Astrocyte of the spinal cord (primary cell): ENCODE measurements at places on chromosomes 3 and 15.
A peak's percentile ranks its signal among the peaks of the same experiment; 100 is the strongest.

DNA sequence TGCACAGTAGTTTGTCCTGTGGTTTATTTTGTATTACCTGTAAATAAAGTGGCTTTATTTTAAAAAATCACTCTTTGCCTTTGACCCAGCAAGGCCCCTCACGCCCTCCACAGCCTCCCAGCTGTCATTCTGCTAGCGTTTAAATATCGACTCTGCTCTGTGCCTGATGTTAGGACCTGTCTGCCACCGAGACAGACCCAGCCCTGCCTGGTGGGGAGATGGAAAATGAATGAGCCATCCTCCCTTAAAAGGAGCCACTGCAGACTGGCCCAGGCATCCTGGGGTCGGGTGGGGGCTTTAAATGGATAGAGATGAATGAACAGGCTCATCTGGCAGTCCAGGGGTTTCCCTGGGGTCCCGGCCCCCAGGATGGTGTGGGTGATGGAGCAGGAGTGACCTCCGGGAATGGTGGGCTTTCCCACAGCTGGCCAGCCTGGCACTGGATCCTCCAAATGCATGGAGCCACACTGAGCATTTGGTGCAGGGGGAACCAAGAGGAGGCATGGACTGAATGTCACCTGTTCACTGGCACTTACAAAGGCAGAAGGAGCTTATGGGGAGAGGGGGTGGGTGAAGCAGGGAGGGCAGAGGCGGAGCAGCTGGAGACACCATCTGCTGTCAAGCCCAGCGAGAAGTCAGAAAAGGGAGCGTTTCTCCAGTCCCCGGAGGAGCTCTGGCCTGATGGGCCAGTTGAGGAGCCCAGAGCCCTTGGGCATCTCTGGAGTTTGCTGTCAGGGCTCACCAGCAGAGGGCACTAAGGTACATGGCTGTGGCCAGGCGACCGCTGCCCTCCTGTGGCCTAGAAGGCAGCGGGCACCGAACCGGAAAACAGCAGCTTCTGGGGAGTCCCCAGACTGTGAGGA is 11.9 kb downstream of the GRM2 start:
- DNase-seq = peak; percentile 4

- no peak for DNase-seq
These were observed 13.5 kb upstream of the PCOLCE2 start for GRCh38 chr3:142902356-142902755.

DNA sequence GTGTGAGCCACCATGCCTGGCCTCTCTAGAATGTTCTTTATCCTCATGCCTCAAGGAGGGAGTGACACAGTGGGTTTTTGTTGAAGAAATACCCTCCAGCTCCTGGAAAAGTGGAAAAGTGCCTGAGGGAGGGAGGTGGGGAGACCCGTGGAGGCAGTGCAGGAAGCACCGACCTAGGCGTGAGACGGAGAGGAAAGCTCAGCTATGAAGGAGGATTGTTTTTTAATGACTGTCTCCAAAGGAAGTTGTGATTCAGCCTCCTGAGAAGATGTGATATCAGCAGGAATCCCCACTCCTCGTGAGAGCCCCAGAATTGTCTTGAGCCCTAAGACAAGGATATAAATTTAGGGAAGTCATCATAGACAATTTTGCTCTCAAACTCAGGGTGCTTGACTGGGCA is 21.7 kb downstream of the RPLP1 start:
- DNase-seq = no peak

DNA sequence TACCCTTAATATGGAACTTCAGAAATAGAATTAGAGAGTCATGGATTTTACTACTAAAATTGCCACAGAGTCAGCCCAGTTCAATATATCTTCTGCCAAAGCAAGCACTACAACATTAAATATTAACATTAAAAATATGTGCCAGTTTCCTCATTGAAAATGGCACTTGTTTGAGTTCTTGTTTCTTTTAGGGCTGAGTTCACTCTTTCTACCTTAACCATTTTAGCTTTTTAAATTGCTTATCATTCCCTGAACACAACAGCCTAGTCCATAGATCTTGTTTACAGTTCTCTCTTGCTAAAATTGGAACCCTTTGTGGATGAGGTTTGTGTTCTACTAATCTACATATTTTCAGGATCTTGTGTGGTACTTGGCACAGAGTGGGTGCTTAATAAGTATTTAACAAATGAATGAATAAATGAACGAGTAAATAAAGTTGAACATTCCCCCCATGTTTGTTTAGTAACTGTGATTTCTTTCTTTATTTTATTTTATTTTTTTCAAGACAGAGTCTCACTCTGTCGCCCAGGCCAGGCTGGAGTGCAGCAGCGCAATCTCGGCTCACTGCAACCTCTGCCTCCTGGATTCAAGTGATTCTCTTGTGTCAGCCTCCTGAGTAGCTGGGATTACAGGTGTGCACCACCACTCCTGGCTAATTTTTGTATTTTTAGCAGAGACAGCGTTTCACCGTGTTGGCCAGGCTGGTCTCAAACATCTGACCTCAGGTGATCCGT is 46.0 kb upstream of the SLC7A14 start:
- DNase-seq = no peak

DNA sequence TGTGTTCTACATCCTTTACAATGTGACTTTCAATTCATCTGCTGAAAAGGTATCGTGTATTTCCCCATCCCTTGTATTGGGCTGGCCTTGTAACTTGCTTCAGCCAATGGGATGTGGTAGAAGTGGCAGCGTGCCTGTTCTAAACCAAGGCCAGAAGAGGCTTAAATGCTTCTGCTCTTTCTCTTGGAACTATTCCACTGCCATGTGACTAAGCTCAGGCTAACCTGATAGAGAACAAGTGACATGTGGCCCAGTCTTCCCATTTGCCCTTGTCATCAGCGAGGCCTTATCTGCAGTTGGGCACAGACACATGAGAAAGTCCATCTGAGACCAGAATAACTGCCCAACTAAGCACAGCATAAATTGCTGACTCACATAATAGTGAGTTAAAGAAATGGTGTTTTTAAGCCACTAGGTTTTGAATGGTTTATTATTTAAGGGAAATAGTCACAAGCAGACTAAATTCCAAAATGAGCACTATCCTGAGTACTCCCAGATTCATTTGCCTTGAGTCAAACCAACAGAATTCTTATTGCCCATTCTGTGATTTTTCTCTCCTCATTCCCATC is 230.2 kb downstream of the CPNE4 start:
- DNase-seq = no peak

- DNase-seq = no peak
These were observed 47.6 kb downstream of the MITF start for GRCh38 chr3:69786854-69787253.

DNA sequence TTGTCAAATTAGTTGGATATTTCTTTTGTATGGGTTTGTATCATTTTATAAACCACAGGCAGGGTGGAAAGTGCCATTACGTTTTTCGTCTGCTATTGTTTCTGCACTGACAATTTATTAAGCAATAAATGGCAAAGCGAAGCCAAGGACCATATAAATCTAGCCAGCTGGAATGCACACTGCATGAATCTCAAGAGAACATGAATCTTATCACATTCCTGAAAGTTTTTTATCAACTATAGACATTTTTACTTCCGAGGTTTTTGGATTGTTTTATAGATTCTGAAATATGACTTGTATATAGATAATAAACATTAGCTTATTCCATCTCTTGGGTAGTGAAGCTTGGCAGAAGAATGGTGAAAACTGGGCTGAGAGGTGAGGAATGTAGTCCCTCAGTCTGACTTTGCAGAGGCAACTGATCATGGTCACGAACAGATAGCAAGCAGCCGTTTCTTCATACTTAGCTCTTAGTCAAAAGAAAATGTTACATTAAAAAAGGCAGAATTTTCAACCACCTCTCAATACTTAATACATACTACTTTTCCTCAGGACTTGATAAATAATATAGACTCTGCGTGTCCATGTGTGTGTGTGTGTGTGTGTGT is 102.7 kb downstream of the OSBPL10 start:
- DNase-seq = no peak

- no peak for DNase-seq
These were observed 32.2 kb downstream of the SLC6A6 start for GRCh38 chr3:14434498-14435151.

GRCh38 chr15:100772478-100772877 is 107.2 kb upstream of the ALDH1A3 start:
- no peak for DNase-seq

DNA sequence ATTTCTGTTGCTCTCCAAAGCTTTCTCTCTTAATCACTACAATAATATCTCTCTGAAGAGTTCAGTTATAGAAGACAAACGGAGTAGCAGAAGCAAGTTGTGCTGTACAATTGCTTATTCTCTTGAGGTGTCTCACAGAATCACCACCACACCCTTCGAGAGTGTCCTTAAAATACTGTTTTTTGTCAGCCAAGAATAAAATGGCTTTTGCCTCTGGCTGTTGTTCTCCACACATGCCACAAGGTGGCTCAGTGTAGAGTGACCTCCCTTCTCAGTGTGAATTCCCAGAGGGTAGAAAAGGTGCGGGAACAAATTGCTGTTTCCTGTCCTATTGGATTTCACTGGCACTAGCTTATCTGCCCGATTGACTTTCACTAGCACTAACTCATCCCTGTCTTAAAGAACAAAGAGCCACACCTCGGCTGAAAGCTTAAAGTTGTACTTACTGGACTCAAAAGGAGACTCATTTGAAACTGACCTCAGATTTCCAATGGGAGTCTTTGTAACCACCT is 134.2 kb upstream of the SATB1 start:
- DNase-seq = peak; percentile 20

GRCh38 chr15:80942266-80942665 is 47.4 kb downstream of the MESD start:
- no peak for DNase-seq
